ENCODE measurements at places on chromosomes 16 and 17.

DNA sequence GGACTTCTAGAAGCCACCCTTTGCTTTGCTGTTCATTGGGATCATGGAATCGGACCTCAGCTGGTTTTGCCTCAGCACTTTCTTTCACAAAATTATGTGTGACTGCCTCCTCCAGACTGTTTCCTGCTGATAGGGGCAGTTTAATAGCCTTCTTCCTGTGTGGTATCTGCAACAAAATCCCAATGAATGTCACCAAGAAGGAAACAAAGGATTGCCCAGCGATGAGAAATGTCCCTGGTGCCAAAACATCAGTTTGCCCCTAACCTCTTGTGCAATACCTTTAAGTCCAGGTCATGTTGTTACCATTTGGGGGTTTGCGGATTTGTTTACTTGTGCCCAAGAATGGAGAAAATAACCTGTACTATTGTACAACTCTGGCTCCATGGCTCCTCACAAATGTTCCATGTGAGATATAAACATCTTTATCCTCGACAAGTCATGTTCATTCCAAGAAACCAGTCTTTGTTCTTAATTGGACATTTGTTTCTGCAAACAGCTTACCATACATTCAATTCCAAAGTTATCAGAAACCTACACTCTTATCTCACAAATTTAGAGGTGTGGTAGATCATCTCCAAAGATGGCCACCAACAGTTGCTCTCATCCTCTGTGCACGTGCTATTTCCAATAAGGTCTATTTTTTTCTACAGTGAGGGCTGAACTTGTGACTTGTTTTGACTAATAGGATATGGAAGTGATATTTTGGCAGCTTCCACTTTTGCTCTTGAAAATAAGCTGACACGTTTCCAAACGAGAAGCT lies 14.8 kb downstream of the TAC4 start:
- no peak for DNase-seq

GRCh38 chr17:21119247-21119918 lies 7.4 kb upstream of the DHRS7B start:
- peak; percentile 70 for DNase-seq

DNA sequence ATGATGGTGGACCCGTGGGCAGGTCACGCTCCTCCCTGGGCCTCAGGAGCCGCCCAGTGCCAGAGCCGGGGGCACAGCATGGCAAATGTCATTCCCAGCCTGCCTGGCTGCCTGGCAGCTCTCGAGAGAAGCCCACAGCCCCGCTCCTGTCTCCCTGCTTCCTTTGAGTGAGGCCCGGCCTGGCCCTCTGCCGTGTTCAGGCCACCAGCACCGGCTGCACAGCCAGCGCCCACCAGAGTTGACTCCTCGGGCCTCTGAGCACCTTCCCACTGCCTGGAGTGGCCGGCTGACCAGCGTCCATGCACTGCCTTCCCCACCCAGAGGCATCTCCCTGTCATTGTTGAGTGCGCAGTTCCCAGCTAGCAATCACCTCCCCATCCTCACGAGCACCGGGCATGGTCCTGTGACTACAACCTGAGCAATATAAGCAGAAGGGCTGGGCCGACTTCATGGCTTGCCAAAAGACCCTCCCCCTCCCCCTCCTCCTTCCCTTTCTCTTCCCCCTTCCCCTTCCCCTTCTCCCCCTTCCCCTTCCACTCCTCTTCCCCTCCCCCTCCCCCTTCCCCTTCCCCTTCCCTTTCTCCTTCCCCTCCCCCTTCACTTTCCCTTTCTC lies 11.9 kb upstream of the SLC38A10 start:
- no peak for DNase-seq

DNA sequence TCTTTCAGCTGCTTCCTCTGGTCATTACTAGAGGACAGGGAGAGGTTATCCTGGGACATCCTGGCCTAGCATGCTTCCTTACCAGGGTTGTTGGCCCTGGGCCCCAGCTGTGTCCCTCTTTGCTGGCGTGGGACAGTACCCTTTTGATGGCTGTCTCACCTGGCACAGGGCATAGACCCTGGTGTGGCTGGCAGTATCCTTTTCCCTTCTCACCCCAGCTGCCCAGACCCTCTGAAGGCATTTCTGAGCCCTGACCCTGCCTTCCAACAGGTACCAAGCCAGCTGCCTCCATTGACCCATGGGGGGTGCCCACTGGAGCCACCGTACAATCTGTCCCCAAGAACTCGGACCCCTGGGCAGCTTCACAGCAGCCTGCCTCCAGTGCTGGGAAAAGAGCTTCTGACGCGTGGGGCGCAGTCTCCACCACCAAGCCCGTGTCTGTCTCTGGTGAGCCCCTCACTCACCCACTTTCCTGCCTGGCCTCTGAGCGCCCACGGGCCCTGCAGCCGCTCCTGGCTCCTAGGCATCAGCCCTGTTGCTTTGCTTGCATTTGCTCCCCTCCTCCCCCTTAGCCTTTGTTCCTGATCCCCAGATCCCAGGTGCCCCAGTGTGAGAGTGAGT lies 34.0 kb downstream of the B9D1 start:
- no peak for DNase-seq

- DNase-seq, result no peak
These were observed 24.2 kb downstream of the TPSD1 start for GRCh38 chr16:1279945-1280589.

DNA sequence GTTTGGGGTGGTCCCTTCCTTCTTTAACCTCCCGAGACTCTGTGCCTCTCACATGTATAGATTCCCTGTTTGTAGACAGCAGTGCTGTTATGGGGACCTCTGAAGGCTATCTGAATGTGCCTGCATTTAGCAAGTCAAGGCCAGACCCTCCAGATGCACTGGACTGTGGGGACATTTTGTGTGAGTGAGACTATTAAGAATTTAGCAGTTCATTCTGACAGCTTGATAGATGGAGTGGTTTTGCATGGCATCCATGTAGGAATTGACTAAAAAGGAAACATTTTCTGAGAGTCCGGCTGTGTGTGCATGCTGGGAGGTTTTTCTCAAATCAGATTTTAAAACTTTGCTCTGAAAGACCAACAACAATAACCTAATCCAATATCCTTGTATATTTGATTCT lies 226.3 kb downstream of the MSI2 start:
- no peak for DNase-seq

GRCh38 chr17:67548693-67549092 lies 169.0 kb upstream of the NOL11 start:
- no peak for DNase-seq

GRCh38 chr17:2386400-2387085 lies 14.3 kb downstream of the MNT start:
- no peak for DNase-seq

DNA sequence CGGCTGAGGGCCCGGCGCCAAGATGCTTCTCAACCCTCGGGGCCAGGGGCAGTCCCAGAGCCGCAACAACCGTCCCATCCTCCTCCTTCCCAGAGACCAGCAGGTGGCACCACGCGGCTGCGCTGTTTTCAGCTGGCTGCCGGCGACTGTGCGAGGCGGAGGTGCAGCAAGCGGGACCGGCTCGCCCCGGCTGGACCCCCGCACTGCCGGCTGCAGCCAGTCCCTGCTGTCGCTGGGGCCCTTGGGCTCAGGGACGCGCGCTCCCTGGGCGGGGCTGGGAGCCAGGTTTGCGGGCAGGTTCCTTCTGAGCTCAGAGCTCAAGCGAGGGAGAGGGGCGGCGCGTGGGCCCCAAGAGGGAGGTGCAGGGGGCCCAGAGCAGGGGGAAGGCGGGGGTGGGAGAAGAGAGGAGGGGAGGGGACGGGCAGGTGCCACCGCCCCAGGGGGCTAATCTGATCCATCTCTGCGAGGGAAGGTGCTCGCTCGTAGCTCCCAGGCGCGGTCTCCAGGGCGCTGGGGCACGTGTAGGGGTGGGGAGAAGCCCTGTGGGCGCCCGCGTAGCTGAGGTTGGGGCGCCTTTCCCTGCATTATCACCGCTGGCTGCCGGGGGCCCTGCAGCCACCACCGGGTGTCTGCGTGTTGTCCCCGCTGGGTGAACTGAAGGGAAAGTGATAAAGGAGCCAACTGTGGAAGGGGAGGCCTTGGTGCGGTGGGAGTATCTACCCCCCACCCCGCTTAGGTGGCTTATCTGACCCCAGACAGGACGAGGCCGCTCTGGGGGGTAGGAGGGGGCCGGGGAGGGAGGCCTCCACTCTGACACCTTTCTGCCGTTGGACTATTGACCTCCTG lies 24.2 kb downstream of the STAT5A start:
- peak; percentile 73 for DNase-seq

GRCh38 chr16:52547004-52547833 lies at the start of gene TOX3:
TSS of gene TOX3 (minus strand) at chr16:52547143. CDS start at chr16:52546723, 420 bp downstream.
- no peak for DNase-seq

- no peak for DNase-seq
These were observed 48.9 kb upstream of the HAPSTR1 start for GRCh38 chr16:9042533-9042932.

GRCh38 chr16:20799599-20799998 lies 6.7 kb downstream of the ERI2 start:
- DNase-seq, result no peak

DNA sequence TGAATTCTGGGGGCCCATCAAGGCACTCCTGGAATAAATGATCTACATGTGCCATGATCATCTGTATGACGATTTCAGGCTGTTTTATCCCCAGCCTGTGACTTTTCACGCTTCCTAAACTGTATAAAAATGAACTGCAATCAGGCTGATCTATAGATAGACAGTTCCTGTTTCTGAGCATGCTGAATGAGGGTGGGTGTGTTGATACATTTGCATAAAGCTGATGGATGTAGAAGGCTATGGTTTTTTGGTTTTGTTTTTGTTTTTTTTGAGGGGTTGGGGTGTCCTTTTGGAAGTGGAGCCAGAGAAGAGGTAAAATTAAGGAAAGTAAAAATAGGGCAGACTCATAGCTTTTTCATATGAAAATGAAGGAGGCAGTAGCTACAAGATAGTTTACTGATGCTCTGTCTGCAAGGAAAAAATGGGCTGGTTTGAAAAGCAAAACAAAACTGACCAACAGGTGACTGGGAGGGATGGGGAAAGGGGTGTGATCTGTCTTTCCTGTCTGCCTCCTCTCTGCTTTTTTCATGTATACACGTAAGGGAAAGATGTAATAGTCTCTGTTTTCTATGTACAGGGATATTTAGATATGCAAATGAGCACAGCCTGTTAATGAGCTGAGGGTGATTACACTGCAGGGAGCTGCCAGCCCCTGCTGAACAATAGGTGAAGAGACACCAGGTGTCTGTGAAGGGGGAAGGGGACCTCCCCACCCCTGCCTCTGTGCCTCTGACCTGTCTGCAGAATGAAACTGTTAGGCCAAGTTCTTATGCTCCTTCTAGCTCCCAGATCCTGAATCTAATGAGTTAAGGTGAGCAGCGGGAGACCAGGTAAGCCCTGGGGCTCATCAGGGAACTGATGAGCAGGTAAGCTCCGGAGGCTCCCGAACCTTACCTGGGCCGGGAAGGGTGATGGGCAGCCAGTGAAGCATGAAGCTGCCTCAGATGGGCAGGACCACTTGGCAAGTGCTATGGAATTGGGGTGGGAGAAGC lies 46.6 kb upstream of the LYRM9 start:
- DNase-seq, result no peak

- no peak for DNase-seq
These were observed 258.8 kb upstream of the CDH5 start for GRCh38 chr16:66107661-66108060.

- DNase-seq, result no peak
These were observed 18.9 kb downstream of the ACSF3 start for GRCh38 chr16:89112377-89113151.

GRCh38 chr16:11101695-11102522 lies 154.1 kb downstream of the SOCS1 start:
- no peak for DNase-seq

DNA sequence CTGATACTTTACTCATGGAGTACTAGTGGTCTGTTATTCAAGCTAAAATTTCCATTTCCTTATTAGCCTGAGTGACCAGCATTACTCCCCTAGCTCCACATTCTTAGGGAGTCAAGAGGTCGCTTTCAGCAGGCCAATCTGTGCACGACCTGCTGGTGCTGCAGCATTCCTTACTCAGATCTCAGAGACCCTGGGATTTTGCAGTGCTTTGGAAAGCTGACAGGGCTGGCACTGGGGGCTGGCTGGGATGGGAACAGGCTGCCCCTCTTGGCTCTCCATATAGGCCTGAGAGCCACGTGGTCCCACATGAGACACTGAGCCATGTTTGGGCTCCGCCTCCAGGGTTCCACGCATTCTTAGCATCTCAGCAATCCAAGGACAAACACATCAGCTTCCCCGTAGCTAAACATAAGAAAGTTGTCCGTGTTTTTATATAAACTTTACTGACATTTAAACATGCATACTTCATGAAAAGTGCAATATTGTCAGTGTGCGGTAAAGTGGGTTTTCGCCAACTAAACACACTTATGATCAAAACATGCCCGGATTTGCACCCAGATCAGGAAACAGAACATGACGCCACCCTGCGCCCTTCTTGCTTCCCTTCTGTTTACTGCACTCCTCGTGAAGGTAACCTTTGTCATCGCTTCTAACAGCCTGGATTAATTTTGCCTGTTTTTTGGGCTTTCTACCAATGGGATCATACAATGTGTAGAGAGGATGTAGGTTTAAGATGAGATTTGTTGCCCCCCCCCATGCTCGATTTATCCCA lies 254.5 kb upstream of the CACNG5 start:
- DNase-seq, result no peak

DNA sequence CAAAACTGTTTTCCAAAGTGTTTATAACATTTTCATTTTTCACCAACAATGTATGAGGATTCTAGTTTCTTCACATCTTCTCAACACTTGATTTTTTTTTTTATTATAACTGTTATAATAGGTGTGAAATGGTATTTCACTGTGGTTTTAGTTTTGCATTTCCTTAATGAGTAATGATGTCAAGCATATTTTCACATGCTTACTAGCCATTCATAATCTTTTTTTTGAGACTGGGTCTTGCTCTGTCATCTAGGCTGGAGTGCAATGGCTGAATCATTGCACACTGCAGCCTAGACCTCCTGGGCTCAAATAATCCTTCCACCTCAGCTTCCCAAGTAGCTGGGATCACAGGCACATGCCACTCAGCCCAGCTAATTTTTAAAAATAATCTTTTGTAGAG lies 65.1 kb downstream of the EFCAB13 start:
- no peak for DNase-seq

DNA sequence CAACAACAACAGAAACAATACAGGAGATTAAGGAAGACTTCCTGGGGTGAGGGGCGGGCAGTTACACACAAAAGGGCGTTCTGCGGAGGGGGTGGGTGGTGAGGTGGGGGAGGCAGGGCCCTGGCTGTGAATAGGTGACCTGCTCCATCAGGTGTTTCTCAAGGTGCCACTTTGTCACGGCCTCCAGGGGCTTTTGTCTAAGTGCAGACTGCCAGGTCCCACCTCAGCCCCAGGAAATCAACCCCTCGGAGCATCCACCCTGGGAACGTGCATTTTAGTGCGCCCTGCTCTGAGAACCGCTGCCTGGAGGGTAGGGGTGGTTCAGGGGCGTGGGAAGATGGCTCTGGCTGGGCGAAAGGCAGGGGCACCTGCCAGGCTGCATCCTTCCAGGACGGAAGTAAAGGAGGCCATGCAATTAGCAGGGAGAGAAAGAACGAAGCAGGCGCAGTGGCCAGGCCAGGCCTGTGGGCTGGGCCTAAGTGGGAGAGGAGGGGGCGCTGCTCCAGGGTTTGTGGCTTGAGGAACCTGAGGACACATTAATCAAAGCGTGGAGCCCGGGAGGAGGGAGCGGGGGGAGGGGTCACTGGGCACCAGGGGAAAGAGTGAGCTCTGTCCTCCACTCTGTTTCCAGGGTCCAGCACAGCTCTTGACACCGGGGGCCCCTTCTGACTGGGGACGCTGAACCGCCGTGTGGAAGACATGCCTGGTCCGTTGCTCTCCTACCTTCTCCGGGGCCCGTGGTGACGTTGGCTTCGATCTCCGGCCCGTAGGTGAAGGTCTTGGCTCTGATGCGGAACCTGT lies 49.4 kb upstream of the CDC42EP4 start:
- DNase-seq, result no peak

- DNase-seq, result no peak
These were observed 5.7 kb downstream of the LLGL1 start for GRCh38 chr17:18231164-18231563.

- DNase-seq, result no peak
These were observed 95.6 kb downstream of the CDYL2 start for GRCh38 chr16:80708823-80709222.
